ENCODE measurements at places on chromosomes 2 and 18.

GRCh38 chr2:172680436-172681068 lies 55.1 kb upstream of the RAPGEF4 start:
- DNase-seq, result no peak

- DNase-seq, result no peak
Observed at GRCh38 chr18:73645160-73645715, 502.4 kb downstream of the FBXO15 start.

- DNase-seq, result no peak
Observed at GRCh38 chr18:35458271-35458670, 39.5 kb downstream of the INO80C start.

DNA sequence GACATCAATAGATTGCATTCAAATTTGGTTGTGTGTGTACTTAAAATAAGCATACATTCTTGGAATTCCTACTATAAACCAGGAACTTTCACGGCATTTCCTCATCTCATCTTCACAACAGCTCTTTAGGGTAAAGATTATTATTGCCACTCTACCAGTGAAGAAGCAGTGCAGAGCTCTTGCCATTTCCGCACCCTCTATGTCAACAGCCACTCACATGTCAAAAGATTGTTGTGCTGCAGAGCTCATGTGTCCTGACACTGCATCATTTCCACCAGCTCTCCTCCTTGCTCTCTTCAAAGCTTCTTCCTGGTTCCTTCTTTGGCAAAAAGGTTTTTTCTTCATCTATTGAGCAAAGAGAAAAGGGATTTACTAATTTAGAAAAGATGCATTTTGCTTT lies 26.5 kb upstream of the L3MBTL4 start:
- DNase-seq, result no peak

DNA sequence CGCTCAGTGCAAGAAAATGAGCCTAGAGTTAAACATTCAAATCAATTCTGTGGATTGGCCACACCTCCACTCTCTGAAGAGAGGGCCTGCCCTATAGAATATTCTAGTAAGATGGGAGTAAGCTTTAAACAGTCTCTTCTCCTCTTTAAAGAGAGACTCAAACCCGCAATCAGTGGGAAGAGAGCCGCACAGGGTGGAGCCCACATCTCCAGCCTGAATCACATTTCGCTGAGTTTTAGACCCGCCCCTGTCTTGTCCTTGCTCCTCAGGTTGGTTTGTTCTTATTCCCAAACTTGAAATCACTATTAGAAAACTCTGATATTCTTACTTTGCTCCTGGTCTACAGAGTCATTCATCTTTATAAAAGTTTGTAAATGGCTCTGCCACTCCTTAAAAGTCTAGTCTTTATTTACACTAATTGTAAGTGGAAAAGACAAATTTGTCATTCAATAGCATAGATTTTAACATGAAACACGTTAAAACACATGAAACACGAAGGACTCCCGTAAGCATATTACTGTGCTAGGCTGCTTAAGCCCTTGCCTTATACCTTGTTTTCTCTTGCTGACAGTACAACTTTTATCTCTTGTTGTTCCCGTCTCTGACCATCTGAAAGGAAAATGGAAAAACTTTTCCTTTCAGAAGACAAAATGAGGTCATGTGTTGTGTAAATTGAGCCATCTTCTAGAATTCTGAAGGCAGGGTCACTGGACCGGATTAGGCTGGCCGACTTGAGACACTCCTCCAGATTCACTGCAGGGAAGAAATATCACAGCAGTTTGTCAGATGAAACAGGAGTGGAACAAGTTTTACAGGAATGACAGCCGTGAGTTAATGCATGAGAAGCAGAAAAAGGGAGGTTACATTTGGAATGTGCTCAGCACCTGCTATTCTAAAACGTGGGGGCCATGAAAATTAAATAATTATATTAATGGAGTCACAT lies 5.6 kb downstream of the DSC1 start:
- DNase-seq, result peak; percentile 63

GRCh38 chr2:112626604-112627059 lies 19.1 kb upstream of the SLC20A1 start:
- DNase-seq, result peak; percentile 61

- DNase-seq, result no peak
Observed at GRCh38 chr18:48589797-48590519, 51.1 kb downstream of the CTIF start.

DNA sequence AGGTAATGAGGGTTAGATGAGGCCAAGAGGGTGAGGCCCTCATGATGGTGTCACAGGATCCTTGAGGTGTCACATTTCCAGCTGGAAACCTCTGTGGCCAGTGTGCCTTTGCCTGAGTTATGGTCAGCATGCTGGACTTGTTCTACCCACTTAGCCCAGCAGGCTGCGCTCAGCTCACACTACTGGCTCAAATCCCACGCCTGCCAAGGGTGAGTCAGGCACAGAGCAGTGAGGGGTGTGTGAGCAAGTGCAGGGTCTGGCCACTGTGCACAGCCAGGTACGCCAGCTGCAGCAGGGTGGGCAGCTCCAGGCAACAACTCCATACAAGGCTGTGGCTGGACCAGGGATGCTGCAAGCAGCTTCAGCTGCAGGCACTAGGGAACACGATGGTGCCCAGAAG lies 616.6 kb upstream of the FSHR start:
- DNase-seq, result peak; percentile 87

- DNase-seq, result peak; percentile 96
Observed at GRCh38 chr2:157628477-157629415, at the start of gene ACVR1C. TSS of gene ACVR1C (minus strand) at chr2:157628864. CDS start at chr2:157628644, 220 bp downstream.

DNA sequence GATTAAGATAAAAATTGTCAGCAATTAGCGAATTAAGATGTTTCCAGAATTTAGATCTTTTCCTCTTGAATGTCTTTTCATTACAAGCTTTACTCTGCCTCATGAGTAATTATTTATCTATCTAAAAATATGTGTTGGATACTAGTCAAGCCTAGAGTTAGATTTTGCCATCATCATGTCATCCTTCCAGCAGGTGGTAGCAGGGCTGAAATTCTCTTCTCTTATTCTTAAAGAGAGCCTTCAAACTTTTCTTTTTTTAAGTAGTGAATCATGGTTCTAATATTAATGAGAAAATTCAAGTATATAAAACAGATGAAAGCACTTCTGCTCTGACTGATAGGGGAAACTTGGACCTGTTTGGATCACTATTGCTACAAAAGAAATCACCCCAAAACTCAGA lies 240.7 kb upstream of the EPAS1 start:
- no peak for DNase-seq

GRCh38 chr2:216412022-216412999 lies at the start of gene SMARCAL1:
TSS of gene SMARCAL1 (plus strand) at chr2:216412484. CDS start at chr2:216414705, 2,221 bp downstream.
- peak; percentile 99 for DNase-seq

- DNase-seq, result no peak
Observed at GRCh38 chr2:172560721-172561120, 4.8 kb downstream of the PDK1 start.

GRCh38 chr18:24232800-24233199 lies 93.9 kb downstream of the CABYR start:
- no peak for DNase-seq

DNA sequence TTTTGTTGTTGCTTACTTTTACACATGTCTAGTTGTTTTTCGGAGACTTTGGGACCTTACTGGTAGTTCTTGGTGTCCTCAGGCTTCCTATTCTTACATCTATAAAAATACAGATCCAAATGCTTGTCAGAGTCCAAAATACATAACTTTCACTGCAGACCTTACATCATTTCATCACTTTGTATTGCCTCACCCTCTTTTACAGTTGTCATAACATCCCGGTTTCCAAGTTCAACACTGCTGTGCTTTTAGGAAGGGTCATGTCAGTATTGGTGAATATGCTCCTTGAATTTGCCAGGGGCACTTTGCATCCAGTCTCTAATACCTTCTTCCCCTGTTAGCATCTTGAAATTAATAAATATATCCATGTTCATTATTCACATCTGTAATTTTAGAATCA lies 518.2 kb upstream of the RAB12 start:
- DNase-seq, result no peak

- DNase-seq, result no peak
Observed at GRCh38 chr2:189014449-189015138, 40.4 kb downstream of the COL3A1 start.

DNA sequence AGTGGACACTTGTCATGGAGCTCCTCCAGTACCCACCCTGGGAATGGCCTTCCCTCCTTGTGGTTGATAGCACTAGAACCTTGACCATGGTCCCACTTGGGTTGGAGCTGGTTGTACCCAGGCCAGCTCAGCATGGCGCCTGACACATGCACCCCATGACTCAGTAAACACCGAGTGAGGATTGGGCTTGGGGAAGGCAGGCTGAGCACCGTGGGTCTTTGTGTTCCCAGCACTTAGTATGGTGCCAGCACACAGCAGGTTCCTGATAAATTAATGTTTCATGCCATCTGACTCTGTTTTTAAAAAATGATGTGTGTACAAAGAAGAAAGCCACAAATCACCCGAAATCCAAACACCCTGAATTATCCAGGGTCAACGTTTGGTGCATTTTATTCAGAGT lies 69.8 kb downstream of the CIB4 start:
- DNase-seq, result no peak

- DNase-seq, result no peak
Observed at GRCh38 chr2:238502088-238502810, 75.5 kb downstream of the ASB1 start.

- DNase-seq, result no peak
Observed at GRCh38 chr18:75507636-75508035, 80.1 kb upstream of the SMIM21 start.

DNA sequence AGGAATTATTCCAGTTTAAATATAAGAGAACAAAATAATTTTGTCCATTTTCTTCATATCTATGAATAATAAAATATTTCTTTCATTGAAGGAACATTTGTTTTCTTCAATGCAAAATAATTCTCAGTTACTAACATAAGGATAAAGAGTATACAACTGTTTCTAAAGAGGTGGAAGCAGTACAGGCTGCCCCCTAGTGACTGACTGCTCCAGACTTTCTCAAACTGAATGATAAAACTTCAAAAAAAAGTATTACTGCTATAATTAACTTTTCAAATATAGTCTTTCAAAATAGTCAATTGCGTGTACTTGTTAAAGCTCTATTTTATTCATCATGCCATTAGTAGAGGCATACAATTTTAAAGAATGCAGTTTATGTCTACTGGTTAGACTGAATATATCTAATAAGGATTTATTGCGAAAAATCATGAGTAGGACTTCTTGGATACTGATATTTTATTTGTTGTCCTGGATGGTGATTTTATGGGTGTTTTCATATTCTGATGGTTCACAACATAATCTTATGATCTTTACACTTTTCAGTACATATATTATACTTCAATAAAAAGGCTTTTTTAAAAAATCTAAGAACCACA lies 100.1 kb downstream of the WDPCP start:
- no peak for DNase-seq

GRCh38 chr2:150911766-150912280 lies 349.8 kb downstream of the RBM43 start:
- peak; percentile 4 for DNase-seq

GRCh38 chr18:2706903-2707302 lies 51.4 kb downstream of the SMCHD1 start:
- no peak for DNase-seq

- no peak for DNase-seq
Observed at GRCh38 chr2:177265824-177266817, 1.6 kb upstream of the NFE2L2 start.

- DNase-seq, result no peak
Observed at GRCh38 chr2:160209516-160209856, 9.4 kb upstream of the ITGB6 start.

GRCh38 chr2:46512185-46512584 lies 32.8 kb downstream of the TMEM247 start:
- no peak for DNase-seq

DNA sequence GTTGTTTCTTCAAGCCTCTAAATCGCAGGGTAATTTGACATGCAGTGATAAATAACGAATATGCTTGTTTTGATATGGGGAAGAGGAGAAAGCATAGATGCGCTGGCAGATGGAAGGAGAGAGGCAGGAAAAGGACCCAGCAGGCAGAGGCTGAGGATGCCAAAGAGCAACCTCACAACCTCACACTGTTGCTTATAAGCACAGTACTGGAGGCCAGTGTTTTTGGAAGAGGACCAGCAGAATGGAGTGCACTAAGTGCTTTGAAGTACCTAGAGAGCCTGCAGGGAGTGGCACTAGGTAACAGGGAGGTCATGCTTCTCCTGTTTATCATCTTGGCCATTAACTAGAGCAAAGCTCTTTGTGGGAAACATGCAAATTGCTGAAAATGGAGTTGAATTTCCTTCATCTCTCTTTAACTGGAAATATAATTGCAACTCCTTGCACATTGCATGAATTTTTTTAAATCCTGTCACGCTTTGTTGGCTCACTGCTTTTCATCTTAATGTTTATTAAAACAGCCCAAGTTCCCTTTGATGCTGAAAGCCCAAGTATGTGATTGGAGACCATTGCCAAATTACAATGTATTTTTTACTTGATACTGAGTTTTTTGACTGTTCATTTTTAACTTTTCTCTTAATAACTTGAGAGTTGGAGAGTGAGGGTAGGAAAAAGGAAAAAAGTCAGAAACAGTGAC lies 236.4 kb downstream of the LRRTM1 start:
- no peak for DNase-seq

DNA sequence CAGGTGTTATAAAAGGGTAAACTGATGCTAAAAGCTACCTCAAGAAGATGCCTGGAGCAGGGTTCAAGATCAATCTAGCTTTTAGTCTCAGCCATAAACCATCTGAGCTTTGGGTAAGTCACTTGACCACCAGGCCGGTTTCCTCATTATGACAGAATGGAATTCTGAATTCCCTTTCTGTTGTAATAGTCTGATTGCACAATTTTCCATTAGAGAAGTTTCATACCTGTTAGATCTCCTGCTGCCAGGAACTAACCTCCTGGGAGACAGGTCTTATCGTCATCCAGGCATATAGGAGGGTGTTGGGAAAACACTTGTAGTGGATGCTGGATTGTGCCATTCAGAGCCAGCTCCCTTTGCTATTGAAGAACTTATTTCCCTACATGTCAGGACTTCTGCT lies 272.5 kb downstream of the TDRD15 start:
- DNase-seq, result no peak

- DNase-seq, result peak; percentile 47
Observed at GRCh38 chr18:79394534-79395307, 1.0 kb upstream of the NFATC1 start.

Data from ELF-1 (cell line).